ENCODE measurements at places on chromosomes 7 and 10.

- no peak for DNase-seq
Measured at GRCh38 chr7:18471476-18472160, 23.9 kb upstream of the HDAC9 start.

DNA sequence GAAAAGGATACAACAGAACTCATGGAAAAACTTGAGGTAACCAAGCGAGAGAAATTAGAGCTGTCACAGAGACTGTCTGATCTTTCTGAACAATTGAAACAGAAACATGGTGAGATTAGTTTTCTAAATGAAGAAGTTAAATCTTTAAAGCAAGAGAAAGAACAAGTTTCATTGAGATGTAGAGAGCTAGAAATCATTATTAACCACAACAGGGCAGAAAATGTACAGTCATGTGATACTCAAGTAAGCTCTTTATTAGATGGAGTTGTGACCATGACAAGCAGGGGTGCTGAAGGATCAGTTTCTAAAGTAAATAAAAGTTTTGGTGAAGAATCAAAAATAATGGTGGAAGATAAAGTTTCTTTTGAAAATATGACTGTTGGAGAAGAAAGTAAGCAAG, 62.1 kb downstream of the AKAP9 start:
- DNase-seq, result no peak

GRCh38 chr10:124007102-124007772, 86.2 kb downstream of the CHST15 start:
- DNase-seq, result no peak

- no peak for DNase-seq
Measured at GRCh38 chr10:126908729-126909128, 3.5 kb downstream of the DOCK1 start.

DNA sequence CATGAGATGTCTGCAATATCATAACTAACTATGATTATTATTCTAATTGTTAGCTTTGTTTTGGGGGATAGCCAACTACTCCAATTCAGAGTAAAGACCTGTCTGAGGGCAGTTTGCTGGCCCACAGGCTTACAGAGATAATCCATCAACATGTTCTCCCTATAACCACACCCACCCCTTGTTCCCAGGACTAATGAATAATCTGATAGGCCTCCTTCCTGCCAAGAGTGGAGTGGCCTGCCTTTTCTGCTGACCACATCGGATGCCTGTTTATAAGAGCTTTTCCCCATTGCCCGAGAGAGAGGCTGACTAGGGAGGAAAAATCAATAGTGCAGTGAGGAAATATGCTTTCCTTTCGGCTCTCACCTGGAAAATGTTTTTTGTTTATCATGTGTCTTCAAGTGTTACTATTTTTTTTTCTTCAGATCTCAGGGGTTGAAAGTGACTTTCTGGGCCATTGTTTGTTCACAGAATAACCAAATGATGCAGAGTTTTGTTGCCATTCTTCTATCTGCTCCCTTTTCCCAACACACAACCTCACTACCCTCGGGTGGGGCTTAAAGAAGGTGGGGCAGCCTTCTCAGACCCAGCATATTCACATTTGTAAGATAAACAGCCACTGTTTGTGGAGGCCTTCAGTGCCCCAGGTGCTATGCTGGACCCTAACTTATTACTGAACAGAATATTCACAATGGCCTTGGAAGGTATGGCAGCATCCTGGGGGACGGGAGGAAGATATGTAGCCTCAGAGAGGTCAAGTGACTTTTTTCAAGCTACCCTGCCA, 38.4 kb downstream of the PLPP4 start:
- DNase-seq, result no peak

DNA sequence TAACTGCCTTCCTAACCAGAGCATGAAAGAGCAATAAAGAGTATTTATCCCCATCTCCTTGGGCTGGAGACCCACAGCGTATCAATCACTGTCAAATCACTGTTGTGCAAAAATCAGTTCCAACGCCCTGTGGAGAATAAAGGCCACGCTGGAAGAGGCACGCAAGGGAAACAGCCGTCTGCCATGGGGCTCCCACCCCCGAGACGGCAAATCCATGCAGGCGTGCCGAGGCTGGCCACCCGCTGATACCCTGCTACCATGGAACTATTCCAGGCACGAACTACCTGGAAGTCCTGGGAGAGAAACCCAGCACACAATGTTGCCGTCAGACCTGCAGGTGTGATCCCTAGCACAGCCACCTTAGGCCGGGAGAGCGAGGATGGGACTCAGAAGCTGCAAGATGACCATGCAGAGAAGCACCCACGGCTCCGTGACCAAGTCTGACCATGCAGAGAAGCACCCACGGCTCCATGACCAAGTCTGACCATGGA, 185.3 kb downstream of the DIP2C start:
- no peak for DNase-seq
